ENCODE measurements at places on chromosomes 3 and 15. TPM values are rescaled to one million over a fixed set of nuclear protein-coding genes. Genes with fewer than 3 reads are reported as not detected.

GRCh38 chr15:86231864-86232721, 152.4 kb downstream of the AGBL1 start:
- no peak for DNase-seq

DNA sequence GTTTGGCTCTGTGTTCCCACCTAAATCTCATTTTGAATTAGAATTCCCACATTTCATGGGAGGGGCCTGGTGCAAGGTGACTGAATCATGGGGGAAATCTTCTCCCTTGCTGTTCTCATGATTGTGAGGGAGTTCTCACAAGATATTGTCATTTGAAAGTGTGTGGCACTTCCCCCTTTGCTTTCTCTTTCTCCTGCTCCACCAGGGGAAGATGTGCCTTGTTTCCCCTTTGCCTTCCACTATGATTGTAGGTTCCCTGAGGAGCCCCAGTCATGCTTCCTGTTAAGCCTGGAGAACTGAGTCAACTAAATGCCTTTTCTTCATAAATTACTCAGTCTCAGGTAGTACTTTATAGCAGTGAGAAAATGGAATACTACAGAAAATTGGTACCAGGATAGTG, 157.2 kb upstream of the TPRG1 start:
- no peak for DNase-seq

DNA sequence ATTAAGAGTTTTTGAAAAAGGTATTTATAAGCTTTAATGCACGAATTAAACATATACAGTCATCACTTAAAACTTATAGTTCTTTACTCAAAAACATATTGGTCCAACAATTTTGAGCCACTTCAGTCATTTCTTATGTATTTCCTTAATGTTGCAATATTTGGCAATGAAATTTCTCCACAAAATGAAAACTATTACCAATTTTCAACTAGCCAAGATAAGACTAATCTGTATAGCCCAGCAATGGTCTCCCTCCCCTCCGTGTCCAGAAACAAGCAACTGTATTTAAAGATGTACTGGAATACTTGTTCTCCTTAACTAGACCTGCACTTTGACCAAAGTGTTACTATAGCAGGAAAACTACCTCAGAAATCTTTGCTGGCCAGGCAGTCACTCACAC, 9.2 kb downstream of the ARF4 start:
- DNase-seq, result no peak

DNA sequence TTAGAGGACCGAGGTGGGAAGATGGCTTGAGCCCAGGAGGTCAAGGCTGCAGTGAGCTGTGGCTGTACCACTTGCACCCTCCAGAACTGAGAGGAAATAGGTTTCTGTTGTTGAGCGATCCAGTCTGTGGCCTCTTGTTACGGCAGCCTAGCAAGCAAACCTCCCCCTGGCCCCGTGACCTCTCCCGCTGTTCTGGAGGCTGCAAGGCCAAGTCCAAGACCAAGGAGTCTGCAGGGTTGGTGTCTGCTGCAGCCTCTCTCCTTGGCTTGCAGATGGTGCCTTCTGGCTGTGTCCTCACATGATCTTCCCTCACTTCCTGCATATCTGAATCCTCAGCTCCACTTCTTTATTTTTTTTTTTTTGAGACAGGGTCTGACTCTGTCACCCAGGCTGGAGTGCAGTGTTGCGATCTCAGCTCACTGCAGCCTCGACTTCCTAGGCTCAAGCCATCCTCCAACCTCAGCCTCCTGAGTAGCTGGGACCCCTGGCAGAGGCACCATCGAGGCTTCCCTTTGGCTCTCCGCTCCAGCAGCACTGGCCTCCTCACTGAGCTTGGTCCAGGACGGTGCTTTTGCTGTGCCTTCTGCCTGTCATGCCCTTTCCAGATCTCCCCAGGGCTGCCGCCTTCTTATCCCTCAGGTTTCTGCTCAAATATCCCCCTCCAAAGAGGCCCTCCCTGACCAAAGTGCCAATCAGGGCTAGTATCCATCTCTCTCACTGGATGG, 18.0 kb upstream of the PLXND1 start:
- DNase-seq, result no peak

The PTPN23 gene
- total RNA-seq, result 3.8 TPM

The DLL4 gene
- 0.10 TPM for total RNA-seq

The GRM7 gene
- total RNA-seq, result not detected

The LMAN1L gene
- not detected for total RNA-seq

The CAND2 gene
- total RNA-seq, result 0.31 TPM

The MORC1 gene
- total RNA-seq, result 0.04 TPM

The TMC3 gene
- total RNA-seq, result not detected

The OIP5 gene
- 40.1 TPM for total RNA-seq
